ENCODE measurements at places on chromosomes 2 and 18.

GRCh38 chr2:49004036-49004626, 150.2 kb downstream of the FSHR start:
- DNase-seq, result peak; percentile 1

- no peak for DNase-seq
Measured at GRCh38 chr18:69081846-69082245, 284.0 kb downstream of the CCDC102B start.

GRCh38 chr2:48479915-48480314, 50.0 kb upstream of the STON1 start:
- no peak for DNase-seq

GRCh38 chr2:27245626-27246025, 17.2 kb downstream of the SLC30A3 start:
- DNase-seq, result no peak

GRCh38 chr2:19456705-19457309, 98.4 kb upstream of the OSR1 start:
- DNase-seq, result no peak

GRCh38 chr2:195382186-195382585, 274.8 kb upstream of the SLC39A10 start:
- peak; percentile 30 for DNase-seq

GRCh38 chr18:51531501-51531900, 334.0 kb upstream of the MEX3C start:
- DNase-seq, result no peak

DNA sequence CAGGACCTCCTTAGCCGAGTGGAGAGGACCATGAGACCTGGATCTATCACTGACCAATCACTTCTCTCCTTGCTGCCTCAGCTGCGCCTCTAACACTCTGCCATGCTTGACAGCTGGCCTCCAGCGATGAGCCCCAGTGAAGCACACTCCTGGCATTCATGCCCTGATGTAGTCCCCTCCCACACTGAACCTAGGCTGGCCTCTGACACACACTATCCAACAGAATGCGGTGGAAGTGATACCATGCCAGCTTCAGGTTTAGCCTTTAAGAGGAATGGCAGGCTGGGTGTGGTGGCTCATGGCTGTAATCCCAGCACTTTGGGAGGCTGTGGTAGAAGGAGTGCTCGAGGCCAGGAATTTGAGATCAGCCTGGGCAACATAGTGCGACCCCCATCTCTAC, 73.7 kb upstream of the LAPTM4A start:
- DNase-seq, result no peak

- DNase-seq, result no peak
Measured at GRCh38 chr2:680496-680895, 3.3 kb upstream of the TMEM18 start.

DNA sequence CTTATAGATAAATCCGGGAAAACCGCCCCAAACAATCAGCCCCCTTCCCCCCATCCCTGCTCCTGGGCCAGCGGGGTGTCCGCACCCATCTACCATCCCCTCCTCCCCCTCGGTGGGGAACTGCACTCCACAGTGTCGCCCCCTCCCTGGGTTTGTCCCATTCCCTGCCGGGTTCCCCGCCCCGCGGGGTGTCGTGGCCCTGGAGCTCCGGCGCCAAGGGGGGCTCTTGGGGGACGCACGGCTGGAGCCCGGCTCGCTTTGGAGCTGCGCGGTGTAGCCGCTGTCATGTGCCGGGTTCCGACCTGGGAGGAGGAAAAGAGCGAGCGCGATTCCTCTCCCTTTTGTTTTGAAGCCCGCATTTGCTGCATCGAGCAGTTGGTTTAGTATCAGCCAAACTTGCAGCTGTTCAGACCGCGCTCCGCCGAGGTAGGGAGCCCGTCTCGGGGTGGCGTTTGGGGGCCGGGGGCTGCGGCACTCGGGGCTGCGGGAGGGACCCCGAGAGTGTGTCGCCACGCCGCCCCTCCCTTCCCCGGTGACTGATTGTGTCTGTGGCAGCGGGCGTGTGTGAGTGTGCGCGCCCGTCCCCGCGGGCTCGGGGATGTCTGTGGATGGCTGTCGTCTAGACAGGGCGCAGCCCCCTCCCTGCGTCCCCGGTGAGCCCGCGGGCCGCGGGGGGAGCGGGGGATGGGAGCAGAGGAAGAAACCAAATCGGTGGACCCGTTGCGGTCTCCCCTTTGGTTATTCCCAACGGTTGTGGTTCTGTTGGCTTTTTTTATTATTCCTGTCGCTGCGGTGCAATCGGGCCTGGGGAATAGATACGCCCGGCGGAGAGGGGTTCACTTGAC, 797 bp downstream of the CTIF start:
- DNase-seq, result no peak

GRCh38 chr18:10519999-10520935, 5.6 kb upstream of the NAPG start:
- DNase-seq, result peak; percentile 86

DNA sequence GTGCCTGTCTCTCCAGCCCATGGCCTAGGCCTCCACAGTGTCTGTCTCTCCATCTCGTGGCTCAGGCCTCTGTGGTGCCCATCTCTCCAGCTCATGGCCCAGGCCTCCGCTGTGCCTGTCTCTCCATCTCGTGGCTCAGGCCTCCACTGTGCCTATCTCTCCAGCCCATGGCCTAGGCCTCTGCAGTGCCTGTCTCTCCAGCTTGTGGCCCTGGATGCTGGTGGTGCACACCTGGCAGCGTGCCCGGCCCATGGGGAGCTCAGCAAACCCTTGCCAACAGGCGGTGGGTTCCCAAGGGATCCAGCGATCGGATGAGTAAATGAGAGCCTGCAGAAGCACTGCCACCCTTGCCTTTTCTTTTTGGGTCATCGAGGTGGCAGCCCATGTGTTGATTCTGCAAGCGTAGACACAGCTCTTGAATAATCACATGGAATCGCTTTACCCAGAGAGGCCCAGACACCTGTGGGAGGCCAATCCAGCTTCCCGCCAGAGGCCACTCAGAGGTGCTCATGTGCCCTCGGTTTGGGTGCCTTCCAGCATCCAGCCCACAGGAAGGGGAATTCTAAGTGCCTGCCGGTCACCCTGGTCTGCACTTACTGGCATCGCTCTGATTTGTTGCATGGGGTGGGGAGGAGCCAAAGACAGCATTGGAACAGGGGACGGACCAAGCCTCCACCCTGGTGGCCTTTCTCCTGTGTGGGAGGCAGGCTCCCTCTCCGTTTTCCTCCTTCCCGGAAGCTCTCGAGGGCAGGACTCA, 101.8 kb upstream of the HDAC4 start:
- no peak for DNase-seq

DNA sequence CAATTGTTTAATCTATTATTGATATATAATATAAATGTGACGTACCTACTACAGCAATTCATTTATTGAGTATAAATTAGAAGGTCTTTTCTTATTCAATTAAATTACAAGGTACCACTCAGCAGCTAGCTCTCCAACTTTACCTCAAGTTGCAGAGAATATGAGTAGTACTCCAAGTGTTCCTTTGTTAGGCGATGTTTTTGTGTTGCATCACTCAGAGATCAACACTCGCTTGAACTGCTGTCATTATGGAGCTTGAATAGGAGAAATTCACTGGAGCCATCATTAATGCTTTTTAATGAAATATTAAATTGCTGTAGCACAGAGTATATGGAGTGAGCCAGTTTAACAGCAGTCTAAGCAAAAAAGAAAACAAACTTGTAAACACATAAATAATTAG, 320.0 kb downstream of the FSIP2 start:
- no peak for DNase-seq

GRCh38 chr18:45817543-45817942, 7.9 kb upstream of the SIGLEC15 start:
- DNase-seq, result no peak

GRCh38 chr2:146259816-146260215, 1585.0 kb upstream of the ACVR2A start:
- DNase-seq, result no peak

DNA sequence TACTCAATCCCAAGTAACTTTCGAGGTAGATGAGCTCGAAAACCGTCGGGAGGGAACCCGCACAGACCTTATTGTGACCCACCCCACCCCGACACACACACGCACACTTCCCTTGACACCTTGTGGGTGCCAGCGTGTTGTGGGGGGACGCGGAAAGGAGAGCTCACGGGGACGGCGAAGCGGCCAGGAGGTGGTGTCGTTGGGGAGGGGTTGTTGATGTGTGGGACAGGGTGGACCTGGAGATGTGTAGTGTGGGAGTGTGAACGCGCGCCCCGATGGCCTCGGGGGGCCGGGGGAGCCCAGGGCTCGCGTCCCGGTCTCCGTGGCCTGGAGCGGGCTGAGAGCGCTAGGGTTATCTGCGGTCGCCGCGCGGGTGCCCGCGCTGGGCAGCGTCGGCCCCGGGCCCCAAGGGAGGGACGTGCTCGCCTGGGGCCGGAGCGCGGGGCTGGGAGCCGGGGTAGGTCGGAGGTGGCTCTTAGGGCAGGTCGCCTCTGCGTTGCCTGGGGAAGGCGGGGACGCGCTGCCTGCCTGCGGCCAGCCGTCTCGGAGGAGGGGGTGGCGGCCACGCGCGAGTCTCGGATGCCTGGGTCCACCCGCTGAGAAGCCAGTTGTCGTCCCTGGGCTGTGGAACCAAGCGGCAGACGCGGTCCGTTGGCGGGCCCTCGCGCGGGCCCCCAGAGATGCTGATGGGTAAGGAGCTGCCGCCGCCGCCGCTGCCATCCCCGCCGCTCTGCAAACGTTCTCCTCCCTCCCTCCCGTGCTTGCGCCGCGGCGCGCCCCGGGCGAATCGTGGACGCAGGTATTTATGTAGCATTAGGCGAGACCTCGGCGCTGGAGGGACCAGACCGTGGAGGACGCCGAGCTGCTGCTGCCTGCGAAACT, 1.6 kb downstream of the KLHL29 start:
- DNase-seq, result no peak

GRCh38 chr2:74501335-74502071, 2.1 kb upstream of the LBX2 start:
- no peak for DNase-seq

DNA sequence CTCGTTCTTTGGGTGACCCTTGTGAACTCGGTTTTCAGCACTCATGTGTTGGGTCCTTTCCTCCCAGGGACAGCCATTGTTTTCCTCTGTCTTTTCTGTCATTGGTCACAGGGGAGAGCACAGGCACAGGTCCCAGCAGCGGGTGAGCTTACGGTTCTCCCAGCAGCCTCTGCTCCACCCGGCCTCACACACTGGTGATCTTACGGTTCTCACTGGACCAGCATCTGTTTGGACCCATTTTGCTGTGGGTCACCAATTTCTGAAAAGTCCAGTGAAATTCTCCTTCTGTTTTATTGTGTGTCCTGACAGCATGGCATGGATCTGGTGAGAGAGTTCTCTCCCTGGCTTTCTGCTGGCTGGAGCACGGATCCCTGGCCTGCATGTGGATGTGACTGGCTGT, 49.8 kb upstream of the ANKRD62 start:
- no peak for DNase-seq

GRCh38 chr2:62054916-62055450, 140.9 kb upstream of the B3GNT2 start:
- DNase-seq, result no peak

DNA sequence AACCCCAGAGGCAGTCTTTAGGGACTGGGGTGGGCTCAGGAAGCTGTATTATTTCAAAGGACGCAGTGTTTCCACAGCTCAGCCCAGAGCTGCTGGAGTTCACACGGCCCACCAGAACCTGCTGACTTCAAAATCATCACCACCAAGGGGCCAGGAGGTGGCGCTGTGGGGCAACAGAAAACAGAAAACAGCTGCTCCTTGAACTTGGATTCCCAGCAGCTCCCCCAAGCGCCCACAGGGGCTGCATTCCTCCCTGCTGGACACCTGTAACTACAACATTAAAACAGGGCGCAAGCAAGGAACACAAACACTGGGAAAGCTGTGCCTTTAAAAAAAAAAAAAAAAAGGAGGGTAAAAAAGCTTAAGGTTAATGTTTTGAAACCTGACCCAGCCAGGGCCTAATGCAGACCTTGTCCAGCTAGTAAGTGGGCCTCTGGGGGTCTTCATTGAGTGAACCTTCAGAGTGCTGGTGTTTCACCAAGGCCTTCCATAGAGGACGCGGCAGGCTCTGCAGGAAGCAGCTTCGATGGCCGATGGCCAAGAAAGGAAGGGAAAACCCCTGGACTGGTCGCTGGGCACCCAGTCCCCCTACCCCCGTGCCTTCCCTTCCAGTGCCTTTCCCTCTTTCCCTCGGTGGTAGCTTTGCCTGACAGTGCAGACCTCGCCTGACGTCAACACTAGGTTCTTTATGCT, 25.9 kb downstream of the MLPH start:
- DNase-seq, result peak; percentile 85

GRCh38 chr2:123999681-124000080, 25.4 kb upstream of the CNTNAP5 start:
- DNase-seq, result no peak

DNA sequence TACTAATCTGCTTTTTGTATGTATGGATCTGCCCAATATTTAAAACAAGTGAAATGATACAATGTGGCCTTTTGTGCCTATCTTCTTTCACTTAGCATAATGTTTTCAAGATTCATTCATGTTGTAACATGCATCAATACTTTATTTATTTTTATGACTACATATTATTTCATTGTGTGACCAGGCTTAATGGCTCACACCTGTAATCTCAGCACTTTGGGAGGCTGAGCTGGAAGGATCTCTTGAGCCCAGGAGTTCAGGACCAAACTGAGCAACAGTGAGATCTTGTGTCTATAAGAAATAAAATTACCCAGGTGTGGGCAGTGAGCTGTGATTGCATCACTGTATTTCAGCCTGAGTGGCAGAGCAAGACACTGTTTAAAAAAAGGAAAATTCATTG, 33.2 kb downstream of the SPOPL start:
- DNase-seq, result no peak

DNA sequence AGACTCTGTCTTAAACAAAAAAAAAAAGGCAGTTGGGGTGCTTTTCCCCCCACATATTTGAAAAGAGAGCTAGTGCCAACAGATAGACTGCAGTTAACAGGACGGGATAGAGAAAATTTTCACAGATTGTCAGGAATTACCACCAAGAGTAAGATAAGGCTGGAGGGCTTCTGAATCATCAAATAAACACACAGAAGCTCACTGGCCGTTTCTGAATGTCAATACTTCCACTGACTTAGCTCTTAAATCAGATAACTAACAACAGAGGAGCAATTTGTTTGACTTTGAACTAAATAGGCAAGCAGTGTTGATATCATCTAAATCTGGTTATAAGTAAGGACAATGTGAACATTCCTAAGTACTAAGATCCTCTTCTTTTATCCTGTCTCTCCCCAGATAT, 34.7 kb downstream of the PIEZO2 start:
- no peak for DNase-seq

GRCh38 chr2:210577263-210578071, 21.1 kb downstream of the CPS1 start:
- DNase-seq, result peak; percentile 60

- no peak for DNase-seq
Measured at GRCh38 chr2:228927028-228928010, 343.8 kb downstream of the PID1 start.

DNA sequence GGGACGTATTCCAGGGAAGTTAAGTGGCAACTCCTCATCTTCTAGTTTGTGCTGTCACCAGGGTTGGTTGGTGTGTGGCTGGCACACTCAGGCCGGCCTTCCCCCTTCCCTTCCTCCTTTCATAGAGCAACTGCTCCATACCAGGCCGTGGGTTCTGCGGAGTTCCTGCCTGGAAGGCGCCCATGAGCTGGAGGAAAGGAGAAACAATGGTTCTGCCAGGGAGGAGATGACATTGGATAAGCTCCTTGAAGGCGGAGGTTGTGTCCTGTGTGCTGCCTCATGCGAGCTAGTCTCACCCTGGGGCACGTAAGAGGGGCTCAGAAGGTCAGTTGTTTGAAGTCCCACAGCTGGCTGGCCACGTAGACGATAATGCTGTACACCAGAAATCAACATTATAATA, 19.2 kb downstream of the ASAP2 start:
- DNase-seq, result no peak

- DNase-seq, result no peak
Measured at GRCh38 chr2:26463244-26464192, 14.4 kb downstream of the OTOF start.
